Fibroblast of lung (primary cell): ENCODE measurements at places on chromosomes 2 and 18. TPM values are rescaled to one million over a fixed set of nuclear protein-coding genes. Genes with fewer than 3 reads are reported as not detected.

SERPINB13 gene
- total RNA-seq, result not detected in 2 replicates

SATB2 gene
- 13.9 and 28.1 TPM in 2 replicates for total RNA-seq

TMEM37 gene
- total RNA-seq, result 0.99 and 2.6 TPM in 2 replicates

DNAH6 gene
- total RNA-seq, result under 0.01 TPM in 2 replicates

DUSP19 gene
- 5.1 and 7.4 TPM in 2 replicates for total RNA-seq

CHPF gene
- 46.0 and 58.8 TPM in 2 replicates for total RNA-seq

RUFY4 gene
- total RNA-seq, result not detected in 2 replicates

MAP4K4 gene
- 164 and 210 TPM in 2 replicates for total RNA-seq

DNAJC5G gene
- not detected in 2 replicates for total RNA-seq

POTEJ gene
- not detected in 2 replicates for total RNA-seq
